ENCODE measurements at places on chromosomes 11 and 22.
A peak's percentile ranks its signal among the peaks of the same experiment; 100 is the strongest.

GRCh38 chr22:33894515-33894914, 25.8 kb downstream of the LARGE1 start:
- DNase-seq, result no peak

- no peak for DNase-seq
Observed at GRCh38 chr11:117459979-117460300, 132.3 kb downstream of the CEP164 start.

GRCh38 chr11:134745456-134745855, 333.4 kb upstream of the B3GAT1 start:
- no peak for DNase-seq

- no peak for DNase-seq
Observed at GRCh38 chr11:21250196-21250595, 580.8 kb downstream of the NELL1 start.

GRCh38 chr11:113567867-113568544, 92.8 kb upstream of the DRD2 start:
- DNase-seq, result no peak

GRCh38 chr11:100929377-100929776, 200.2 kb downstream of the PGR start:
- peak; percentile 77 for DNase-seq

DNA sequence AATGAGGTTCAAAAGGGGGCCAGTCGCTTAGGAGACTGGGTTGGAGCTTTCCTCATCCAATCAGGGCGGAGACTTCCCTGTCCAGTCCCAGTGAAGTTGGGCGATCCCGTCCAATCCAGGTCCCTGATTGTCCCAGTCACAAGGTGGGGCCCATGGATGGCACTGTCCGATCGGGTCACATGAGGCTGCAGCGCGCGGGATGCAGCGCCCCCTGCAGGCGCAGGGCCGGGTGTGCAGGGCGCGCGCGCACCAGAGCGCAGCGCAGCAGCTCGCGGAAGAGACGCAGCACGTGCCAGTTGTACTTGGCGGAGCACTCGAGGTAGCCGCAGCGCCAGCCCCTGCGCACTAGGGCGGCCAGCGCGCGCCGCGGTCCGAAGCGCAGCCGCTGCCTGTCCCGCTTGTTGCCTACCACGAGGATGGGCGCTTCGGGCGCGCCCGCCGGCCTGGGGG, 2.3 kb downstream of the RASL10A start:
- DNase-seq, result no peak

DNA sequence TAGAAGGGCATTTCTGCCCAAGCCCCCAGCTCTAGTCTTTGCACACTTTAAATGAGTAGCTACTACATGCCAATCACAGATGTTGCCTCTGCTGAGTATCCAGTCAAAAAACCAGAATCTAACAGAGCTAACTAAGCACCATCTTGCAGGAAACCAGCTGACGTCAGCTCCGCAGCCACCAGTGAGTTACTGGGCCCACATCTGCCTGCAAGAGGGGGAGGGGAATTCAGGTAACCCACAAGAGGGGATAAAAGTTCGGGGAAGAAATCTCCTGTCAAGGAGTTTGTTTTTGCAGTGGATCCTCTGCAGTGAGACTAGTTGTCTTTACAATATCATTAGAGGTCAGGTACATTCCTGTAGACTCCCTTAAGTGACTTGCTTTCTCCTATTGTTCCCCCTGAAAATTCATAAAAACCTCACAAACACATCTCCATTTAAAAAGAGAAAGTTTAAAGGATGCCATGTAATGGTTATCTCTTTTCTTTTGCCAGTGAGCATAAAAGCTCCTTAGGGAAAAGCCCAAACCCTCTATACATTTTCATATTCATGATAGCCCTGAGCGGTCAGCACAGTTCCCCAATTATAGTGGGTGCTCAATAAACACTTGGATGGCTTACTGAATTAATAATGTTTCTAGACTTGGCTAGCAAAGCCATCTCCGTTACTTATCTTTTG, 9.3 kb downstream of the CD44 start:
- DNase-seq, result no peak

DNA sequence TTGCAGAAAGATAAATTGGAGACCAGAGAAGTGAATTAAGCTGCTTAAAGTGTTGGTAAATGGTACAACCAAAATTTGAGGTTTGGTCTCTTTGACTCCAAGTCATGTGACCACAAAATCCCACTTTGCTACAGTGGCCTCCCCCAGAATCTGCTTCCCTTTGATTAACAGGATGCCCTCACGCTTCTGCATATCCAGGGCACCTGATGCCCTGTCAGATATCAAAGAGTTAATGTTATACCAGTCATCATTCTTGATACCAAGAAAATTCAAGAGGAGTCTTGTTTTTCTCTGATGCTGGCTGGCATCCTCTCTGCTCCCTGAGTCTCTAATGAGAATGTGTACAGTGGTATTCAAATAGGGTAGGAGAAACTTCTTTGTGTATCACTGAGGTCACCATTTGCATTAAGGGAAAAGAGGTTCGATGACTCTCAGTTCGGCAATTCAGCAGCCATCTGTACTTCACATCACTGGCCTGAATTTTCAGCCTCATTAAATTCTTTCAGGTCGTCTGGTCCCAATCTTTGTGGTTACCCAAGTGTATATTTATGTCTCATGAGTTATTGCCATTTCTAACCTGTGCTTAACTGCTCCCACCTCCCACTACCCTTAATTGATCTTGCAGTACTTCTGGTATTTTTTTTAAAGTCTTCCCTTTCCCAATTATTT, 73.9 kb downstream of the BDNF start:
- DNase-seq, result no peak

GRCh38 chr11:102007567-102008437, 39.4 kb upstream of the CFAP300 start:
- DNase-seq, result peak; percentile 71

GRCh38 chr11:130909650-130910049, 6.6 kb downstream of the SNX19 start:
- DNase-seq, result peak; percentile 91

DNA sequence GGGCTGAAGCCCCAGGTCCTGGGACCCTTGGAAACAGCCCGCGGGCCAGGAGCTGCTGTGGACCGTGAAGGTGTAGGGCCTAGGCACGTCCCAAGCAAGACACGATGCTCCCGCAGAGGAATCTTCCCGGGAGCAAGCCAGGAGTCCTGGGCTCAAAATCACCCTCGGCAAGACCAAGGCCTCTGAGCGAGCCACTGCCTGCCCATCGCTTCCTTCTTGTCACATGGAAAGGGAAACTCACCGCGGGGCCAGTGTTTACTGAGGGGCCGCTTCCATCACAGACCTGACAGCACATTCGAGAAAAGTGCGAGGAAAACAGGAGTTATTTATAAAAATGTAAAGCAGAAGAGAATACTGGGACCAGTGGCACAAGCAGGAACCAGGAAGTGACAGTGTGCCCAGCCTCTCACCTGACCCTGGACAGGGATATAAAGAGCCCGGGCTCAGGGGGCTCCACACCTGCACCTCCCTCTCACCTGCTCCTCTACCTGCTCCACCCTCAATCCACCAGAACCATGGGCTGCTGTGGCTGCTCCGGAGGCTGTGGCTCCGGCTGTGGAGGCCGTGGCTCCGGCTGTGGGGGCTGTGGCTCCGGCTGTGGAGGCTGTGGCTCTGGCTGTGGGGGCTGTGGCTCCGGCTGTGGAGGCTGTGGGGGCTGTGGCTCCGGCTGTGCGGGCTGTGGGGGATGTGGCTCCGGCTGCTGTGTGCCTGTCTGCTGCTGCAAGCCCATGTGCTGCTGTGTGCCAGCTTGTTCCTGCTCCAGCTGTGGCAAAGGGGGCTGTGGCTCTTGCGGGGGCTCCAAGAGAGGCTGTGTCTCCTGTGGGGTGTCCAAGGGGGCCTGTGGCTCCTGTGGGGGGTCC, at the start of gene KRTAP5-5:
Gene KRTAP5-5, plus strand, starts transcription at position 450 of the 860 bp plus-strand sequence. Its CDS starts 66 bp downstream, at position 516.
- no peak for DNase-seq

DNA sequence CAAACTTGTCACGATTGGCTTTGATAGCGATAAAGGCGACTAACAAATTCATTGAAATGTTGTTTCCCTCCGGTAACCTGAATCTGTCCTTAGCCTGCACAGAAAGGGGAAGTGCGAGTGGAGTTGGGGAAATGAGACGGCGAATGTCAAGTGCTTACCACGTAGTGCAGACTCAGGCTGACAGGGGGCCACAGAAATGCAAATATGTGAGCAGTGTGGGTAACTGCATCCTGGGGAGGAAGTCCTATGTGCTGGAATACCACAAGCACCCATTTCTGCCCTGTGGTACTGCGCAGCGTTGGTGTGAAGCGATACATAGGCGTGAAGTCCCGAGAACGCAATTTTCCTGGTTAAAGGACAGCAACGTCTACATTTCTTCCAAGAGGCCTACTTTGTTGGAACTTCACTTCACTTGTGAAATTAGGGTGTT, 869 bp upstream of the EIF4ENIF1 start:
- peak; percentile 75 for DNase-seq

- no peak for DNase-seq
Observed at GRCh38 chr11:45157247-45158209, 11.1 kb downstream of the PRDM11 start.

- DNase-seq, result peak; percentile 58
Observed at GRCh38 chr11:119340335-119341221, at the start of gene C1QTNF5. Gene C1QTNF5, minus strand, starts transcription at chr11:119340883. Its CDS starts 486 bp downstream, at chr11:119340397.

- no peak for DNase-seq
Observed at GRCh38 chr22:49663311-49663711, 164.4 kb downstream of the BRD1 start.

Measured in HCEC 1CT (cell line).